Naive thymus-derived CD8-positive, alpha-beta T cell (primary cell): ENCODE measurements at places on chromosomes 11 and 22. TPM values are rescaled to one million over a fixed set of nuclear protein-coding genes. Genes with fewer than 3 reads are reported as not detected.

OR5AP2 gene
- not detected for total RNA-seq

CRYBB3 gene
- not detected for total RNA-seq

MAP4K2 gene
- total RNA-seq, result 128 TPM

C11orf71 gene
- 18.2 TPM for total RNA-seq

STARD10 gene
- 15.6 TPM for total RNA-seq

P4HA3 gene
- total RNA-seq, result not detected

RFPL2 gene
- 0.81 TPM for total RNA-seq

PLET1 gene
- total RNA-seq, result not detected

DNA sequence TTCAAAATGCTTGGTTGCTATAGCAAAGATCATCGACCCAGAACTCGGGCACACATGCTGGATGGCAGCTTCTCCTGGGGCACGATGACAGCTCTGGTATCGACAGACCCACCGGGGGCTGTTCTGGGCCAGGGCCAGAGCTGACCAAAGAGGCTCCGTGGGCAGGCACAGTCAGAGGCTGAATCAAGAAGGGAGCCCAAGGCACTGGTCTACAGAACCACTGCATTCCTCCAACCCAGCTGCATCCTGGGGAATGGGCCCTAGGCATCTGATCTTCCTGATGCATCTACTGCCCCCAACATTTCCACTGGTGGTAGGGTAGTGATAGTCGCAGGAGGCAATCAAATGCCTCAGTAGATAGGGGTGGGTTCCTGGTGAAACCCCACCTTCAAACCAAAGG is 470.3 kb downstream of the TBC1D22A start:
- no peak for DNase-seq

DNA sequence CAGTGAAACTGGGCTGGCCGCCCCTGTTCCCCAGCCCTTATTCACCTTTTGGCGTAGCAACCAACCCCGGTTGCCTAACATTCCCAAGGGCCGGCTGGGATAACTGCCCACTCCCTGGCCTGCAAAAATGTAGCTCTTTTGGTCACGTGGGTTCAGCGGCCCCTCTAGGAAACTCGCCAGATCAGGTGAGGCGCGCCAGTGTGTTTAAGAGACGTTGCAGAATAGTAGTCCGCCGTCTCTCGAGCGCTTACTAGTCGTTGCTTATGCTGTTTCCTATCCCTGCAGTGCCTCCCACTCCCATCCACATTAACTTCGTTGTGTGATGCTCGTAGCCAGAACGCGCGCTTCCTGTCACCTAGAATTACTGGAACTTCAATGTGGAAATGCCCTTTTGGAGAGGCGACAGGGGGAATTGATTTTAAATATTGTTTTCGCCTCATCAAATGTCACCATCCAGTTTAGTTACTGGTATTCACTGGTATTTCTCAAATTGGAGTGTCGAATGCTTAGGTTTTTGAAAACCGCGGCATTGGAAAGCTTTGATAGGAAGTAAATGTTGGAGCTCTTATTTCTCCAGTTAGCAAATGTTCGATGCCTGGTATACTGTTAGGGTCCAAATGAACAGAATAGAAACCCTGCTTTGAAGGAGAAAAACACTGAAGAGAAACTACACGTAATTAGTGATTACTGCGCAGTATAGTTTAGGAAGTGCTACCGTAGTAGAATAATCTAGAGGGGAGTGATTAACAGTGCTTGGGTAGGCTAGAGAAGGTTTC is 823 bp downstream of the CEP57 start:
- peak; percentile 27 for DNase-seq

GRCh38 chr11:115961159-115962003 is 457.2 kb upstream of the CADM1 start:
- no peak for DNase-seq

GRCh38 chr11:46686886-46687795 is 13.3 kb downstream of the ARHGAP1 start:
- DNase-seq, result no peak

DNA sequence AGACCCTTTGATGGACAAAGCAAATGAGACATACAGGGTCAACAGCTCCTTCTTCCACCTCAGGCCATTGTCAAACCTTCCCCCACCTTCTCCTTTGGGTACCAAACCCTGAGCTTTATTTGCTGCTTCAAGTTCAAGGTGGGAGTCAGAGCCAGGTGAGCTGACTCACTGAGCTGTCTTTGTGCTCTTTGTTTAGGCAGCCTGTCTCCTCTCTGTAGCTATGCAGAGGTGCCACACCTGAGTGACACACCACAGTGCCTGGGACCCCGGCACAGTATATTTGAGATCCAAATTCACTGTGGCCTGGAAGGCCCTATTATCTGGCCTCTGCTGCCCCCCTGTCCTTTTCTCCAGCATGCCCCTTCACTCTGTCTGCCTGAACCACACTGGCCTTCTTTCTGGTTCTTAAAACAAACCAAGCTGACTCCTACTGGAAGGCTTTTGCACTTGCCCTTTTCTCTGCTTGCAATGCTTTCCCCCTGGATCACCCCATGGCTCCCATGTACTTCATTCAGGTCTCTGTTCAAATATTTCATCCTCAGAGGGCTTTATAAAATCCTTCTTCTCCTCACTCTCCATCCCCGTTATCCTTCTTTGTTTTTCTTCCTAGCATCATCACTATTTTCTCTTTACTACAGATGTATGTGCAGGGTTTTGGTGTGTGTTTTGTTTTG is 16.1 kb downstream of the LMO2 start:
- DNase-seq, result no peak

GRCh38 chr11:79388201-79388600 is 52.6 kb downstream of the TENM4 start:
- no peak for DNase-seq

DNA sequence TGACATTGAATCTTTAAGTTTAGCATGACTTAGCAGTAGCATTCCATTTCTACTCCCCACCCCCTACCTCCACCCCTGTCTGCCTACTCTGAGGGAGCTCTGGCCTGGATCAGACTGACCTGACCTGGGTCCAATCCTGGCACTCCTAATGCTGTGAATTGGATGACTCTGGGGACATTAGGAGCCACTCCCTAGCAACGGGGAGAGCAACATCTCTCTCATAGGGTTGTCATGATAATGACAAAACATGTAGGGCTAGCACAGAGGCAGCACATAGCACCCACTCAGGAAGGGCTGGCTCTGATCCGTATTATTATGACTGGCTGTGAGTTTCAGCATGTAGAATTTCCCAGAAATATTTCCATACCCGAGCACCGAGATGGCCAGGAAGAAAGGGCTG is 40.5 kb downstream of the CABIN1 start:
- no peak for DNase-seq

DNA sequence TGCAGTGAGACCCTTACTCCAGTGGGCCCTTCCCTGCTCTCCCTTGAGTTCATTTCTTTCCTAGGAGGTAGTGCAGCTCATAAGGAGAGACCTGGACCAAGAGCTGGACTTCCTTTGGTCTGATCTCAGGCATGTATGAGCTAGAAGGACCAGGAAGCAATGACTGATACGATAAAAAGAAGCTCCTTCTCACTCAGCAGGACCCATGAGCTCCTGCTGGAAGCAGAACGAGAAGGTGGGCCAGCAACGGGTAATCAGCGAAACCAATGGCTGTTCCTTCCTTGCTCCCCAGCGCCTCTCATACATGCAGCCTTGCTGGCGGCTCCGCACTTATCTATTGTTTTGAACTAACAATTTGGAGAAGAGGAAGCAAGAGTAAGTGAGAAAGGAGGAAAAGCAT is 56.8 kb downstream of the RPUSD4 start:
- DNase-seq, result no peak

- no peak for DNase-seq
Measured at GRCh38 chr11:43581370-43582023, 99.0 kb upstream of the HSD17B12 start.

DNA sequence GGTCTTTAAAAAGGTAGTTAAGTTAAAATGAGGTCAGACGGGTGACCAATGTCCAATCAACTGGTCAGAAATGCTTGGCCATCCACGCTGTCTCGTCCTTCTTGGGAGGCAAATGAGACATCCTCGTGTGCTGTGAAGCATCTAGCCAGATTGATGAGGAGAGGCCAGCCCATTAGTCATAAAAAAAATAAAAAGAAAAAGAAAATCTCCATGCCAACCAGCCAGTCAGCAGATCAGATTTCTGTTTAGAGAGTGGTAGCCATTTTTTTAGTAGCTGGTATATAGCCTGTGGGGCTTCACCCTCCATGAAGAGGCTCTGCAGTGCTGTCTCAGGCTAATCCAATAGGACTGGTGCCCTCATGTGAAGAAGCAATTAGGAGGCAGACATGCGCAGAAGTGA is 343.1 kb upstream of the SYN3 start:
- no peak for DNase-seq

GRCh38 chr11:9739123-9739900 is 75.4 kb downstream of the SWAP70 start:
- DNase-seq, result no peak

- DNase-seq, result no peak
Measured at GRCh38 chr11:76728227-76728626, 54.9 kb upstream of the TSKU start.

DNA sequence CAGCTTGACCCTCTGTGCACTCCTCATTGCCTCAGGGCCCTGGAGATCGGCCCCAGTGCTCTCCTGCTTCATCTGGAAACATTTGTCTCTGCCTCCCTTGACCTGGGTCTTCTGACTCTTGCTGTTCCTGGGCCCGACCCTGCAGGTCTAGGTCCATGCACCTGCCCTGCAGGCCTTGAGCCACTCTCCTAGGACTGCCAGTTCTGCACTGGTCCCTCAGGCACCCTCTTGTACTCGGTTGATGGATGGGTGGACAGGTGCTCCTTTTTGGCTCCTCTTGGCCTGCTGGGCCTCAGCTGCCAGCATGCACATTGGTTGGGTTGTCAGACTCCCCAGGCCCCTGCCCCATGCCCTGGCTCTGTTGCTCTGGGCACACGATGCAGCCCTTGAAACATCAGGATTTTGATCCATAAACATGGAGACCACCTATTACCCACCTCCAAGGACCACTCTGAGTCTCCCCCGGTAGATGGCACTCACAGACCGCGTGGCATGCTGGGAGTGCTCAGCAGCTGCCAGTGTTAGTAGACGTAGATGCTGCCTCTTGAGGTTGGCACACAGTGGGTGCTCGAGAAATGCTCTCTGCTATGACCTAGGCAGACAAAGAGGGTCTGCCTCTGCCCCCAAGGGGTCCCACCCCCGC is 20.2 kb upstream of the ACR start:
- no peak for DNase-seq

DNA sequence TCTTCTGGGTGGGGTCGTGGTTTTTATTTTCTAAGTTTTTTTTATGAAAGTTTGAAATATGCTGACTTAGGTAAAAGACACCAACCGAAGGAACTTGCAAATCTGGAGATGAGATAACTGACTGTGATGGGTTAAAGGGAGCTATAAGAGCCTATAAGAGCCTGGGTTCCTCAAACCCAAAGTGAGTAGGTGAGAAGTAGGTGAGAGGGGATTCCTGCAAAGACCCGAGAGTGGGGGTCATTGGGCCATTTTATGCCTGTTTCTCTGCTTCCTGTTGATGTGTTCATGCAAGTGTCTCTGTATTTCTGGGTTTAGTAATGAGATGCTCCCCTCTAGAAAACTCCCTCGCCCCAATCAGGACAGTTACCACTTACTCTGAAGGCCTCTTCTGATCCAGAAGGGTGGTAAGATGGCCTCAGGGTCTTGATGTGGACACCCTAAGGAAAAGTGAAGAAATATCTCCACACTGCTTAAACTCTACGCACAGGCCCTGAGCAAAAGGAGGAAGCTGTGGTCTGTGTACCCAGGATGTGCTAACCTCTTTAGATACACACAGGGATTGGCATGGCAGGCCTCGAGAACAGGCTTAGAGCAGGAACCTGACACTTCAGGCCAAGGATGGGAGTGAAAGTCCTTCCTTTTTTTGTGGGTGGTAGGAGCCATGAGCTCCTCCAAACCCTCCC is 1.8 kb downstream of the FLI1 start:
- DNase-seq, result no peak

DNA sequence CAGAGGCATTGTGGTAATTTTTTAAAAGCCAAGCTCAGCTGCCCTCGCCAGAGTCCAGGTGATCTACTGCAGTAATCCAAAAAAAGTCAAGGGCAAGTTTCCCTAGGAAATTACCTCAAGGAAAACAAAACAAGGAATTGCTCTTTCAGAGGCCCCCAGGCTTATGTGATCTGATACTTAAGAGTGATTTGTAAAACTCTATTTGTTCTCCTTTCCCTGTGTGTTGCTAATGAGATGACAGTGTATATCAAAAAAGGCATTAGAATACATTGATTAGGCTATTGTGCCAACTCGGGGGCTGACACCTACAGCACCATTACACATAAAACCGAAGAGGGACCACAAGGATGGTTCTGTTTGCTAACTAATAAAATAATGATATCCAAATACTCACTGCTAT is 44.5 kb upstream of the CHRM4 start:
- no peak for DNase-seq

DNA sequence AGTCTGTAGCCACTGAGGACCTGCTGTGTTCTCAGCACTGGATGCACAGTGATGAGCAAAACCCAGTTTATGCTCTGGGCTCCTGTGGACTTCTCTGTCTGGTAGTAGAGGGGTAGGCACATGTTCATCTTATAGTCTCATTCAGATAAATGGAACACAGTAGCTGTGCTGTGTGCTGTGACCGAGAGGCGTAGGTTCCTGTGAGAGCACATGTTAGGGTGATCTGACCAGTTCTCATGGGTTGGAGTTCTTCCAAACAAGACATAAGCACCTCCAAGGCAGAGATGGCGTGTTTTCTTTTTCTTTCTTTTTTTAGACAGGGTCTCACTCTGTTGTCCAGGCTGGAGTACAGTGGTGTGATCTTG is 154.8 kb upstream of the RASSF10 start:
- DNase-seq, result no peak

DNA sequence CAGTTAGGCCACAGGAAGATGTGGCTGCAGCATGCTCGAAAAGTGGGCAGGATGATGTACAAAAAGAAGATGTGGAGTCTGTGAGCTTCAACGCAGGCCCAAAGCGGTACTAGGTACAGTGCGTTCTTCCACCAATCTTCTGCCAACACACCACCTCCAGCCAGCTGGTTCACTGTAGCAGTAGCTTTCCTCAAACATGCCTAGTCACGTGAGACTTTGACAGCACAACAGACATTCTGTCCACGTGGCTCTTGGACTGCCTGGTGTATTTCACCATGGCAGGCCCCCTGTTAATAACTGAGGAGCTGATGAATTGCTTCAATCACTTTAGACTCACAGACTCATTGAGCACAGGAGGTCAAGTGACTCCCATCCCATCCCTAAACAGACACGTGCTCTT is 14.1 kb downstream of the SYN3 start:
- DNase-seq, result no peak

DNA sequence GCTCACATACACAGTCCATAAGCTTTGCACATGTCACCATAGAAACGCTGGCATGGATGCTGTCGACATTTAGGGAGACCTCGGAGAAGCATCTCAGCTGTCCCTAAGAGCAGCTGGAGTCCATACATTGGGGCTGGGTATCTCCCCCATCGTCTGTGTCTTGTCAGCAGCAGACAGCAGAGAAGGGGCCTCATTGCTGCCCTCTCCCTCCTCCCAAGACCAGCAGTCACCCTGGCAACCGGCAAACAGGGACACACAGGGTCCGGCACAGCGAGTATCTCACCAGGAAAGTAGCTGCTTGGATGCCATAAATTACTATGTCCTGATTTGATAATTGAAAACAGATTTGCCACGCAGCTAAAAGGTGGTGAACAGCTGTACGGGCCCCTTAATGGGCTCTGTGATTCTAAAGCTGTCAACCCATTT is 84.4 kb downstream of the CD44 start:
- no peak for DNase-seq
